ENCODE measurements at places on chromosomes 7 and 10.

GRCh38 chr7:105905910-105906568, 29.6 kb upstream of the ATXN7L1 start:
- no peak for DNase-seq

DNA sequence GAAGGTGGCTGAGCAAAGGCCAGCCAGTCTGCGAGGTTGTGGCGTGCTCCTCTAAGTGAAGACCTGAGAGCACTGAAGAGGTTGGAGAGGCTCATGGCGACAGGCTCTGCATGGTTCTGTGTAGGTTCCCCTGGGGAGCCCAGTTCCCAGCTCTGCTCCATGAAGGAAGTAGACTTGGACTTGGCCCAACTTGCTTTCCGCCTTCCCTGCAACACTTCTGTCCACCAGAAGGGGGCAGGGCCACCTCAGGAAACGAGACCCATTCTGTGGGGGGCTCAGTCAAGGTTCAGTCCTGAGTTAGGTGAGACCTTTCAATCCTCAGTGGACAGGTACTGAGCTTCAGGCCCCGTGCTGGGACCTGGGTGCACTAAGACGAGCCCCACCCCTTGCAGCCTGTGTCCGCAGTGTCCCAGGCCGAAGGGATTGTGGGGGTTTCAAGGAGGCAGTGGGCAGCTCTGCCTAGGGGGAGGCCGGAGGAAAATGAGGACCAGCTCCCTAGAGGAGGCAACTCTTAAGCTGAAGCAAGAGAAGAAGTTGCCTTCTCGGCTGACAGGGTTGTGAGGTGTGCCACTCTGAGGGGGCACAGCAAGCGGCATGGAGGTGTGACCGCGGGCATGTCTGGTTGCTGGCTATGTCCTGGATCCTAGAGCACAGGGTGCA, 15.0 kb upstream of the PCBD1 start:
- DNase-seq = no peak

DNA sequence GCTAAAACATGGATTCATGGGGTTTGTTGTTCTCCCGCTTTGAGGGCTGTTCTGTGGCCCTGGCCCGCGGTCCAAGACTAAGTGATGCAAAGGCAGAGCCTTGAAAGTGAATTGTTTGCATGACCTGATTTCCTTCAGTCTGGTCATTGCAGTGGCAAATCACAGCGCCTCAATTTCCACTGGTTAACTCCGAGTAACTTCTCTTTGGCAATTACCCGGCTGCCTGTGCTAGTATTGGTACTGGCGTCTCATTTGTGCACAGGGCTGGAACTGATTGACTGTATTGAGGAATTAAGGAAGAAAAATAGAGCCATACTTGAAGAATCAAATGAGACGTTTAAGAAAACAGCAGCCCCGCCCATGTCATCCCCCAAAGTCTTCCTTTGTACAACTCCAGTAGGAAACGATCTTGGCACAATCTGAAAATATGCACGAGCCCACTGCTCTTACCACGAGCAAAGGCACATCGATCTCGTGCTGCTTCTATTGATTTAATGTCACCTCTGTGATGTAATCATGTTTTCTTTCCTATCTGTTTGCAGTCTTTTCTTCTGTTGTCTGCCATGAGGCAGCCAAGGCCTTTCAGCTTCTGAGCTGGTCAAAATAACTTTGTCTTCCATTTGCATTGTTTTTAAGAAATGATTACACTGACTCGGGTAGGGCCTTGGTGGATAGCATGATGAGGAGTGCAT, 60.6 kb upstream of the SHH start:
- DNase-seq = no peak

DNA sequence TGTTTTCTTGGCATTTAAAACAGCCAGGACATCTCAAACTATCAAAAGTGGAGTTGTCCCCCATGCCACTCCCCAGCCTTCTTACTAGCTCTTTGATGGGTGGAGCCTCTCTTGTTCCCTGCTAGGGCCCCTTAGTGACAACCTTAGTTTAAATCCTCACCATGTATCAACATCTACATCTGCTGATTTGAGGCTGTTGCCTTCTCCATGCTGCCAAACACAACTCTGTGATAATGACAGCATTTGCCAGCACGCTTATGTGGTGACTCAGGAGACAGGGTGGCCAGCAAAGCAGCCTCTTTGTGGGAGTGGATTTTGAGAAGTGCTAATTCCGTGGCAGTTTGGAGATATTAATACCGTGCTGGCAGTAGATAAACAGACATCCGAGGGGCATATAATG, 145.4 kb downstream of the LRRC4 start:
- no peak for DNase-seq

- no peak for DNase-seq
Observed at GRCh38 chr10:119714484-119714816, 11.4 kb upstream of the INPP5F start.

DNA sequence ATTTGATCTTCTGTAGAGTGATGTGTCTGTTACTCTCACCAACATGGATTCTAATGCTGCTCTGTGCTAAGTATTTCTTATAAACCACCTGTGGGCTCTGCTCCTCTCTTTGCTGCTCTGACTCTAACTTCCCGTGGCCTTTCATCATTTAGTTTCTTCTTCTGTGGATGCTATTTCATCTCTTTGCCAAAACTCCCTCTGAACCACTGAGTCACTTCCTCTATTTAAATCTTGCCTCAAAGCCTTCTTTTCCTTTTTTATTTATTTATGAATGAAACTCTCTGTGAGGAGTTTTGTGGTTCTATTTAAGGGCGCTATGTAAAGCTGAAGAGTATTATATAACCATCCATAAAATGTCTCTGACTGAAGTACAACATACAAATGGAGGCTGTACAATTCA, 538.5 kb downstream of the SUGCT start:
- DNase-seq = no peak
